ENCODE measurements at places on chromosomes 2 and 18.

GRCh38 chr2:102005989-102006885, 14.5 kb downstream of the IL1R2 start:
- peak; percentile 22 for DNase-seq

DNA sequence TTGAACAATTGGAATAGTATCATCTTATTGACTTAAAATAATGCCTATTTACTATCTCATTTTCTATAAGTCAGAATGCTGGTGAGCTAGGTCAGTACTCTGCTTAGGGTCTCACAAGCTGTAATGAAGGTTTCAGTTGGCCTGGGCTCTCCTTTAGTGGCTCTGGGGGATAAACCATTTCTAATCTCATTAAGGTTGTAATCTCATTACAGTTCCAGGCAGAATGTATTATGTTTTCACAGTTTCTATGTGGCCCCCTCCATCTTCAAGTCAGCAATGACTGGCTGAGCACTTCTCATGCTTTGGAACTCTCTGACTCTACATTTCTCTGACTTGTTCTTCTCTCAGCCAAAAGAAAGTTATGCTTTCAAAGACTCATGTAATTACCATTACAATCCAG, 163.1 kb downstream of the CCDC178 start:
- no peak for DNase-seq

DNA sequence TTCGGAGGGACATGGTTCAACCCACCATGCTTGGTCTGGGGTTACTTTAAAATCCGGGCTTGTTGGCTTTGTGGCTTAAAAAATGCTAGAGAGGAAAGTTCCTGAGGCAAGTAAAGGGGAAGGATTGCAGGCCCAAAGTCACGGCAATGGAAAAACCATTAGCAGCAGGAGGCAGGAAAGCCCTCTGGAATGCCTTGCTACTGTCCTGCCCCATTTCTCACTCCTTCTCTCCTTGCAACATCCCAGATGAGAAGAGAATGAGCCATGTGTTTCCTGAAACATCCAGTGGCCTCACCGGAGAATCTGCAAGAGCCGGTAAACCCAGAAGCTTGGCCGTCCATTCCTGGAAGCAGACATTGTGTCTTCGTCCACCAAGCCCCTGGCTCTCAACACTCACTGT, 97.4 kb upstream of the LCLAT1 start:
- no peak for DNase-seq

DNA sequence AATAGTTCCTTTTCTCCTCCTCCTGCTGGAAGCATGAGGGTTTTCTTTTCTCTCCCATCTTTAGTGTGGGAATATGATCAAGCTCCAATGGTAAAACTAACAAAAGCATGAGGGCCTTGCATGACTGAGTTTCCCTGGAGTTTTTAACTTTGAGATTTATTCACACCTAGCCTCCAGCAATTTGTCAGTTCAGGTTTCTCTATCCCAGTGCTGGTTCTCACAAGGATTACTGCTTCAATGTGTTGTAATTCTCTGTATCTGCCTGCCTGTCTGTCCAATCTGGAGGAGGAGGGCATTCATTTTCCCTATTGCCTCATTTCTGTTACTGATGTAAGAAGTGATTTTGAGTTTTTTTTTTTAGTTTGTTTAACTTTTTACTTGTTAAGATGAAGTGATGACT, 57.6 kb upstream of the RPRM start:
- no peak for DNase-seq

- no peak for DNase-seq
Measured at GRCh38 chr2:120825370-120826259, 89.9 kb downstream of the GLI2 start.

DNA sequence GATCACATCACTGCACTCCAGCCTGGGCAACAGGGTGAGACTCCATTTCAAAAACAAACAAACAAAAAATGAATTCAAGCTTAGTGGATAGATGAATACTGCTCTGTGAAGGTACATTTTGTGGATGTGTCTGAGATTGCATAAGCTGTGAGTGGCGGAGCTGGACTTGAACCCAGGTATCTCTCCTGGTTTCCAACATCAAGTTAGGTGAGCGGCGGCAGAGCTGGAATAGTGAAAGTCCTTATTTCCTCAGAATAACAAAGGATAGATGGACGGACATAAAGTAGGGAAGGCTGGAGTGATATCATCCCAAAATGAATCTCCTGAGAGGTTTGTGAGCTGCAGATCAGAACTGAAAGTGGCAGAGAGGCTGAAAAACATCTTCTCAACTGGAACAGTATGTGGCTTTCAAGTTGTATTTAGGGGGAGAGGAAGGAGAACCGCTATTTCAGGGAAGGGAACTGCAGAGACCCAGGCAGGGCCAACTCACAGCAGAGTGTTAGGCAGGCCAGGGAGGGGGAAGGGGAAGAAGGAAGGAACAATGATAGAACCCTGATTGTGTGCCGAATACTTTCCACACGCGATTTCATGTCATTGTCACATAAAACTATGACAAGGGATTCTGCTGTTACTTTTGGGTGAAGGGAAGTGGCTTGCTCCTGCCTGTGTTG, 106.2 kb downstream of the LPIN1 start:
- no peak for DNase-seq

DNA sequence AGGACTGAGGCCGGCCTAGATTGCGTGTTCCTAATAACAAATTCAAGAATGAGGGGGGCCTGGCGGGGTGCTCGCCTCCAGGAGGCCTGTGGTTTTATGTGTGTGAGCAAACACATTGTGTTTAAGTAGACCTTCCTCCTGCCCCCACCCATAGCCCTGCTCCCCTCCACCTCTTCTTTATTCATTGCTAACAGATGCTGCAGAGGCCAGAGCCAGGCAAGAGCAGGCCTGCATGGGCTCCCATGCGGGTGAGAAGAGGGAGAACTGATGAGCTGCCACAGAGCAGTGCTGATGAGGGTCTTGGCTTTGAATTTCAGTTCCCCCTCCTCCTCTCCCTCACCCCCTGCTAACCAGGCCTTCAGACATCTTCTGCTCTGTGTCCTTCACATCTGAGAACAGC, 154.6 kb downstream of the OSR1 start:
- no peak for DNase-seq

DNA sequence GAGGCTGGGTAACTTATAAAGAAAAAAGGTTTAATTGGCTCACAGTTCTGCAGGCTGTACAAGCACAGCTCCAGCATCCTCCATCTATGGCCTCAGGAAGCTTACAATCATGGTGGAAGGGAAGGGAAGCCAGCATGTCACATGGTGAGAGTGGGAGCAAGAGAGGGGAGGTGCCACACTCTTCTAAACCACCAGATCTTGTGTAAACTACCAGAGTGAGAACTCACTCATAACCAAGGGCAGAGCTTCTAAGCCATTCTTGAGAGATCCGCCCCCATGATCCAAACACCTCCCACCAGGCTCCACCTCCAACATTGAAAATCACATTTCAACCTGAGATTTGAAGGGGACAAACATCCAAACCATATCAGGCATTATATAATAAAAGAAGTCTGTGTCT, 121.6 kb upstream of the CDC42EP3 start:
- DNase-seq: no peak

GRCh38 chr2:1455466-1455865, 42.2 kb downstream of the TPO start:
- no peak for DNase-seq

DNA sequence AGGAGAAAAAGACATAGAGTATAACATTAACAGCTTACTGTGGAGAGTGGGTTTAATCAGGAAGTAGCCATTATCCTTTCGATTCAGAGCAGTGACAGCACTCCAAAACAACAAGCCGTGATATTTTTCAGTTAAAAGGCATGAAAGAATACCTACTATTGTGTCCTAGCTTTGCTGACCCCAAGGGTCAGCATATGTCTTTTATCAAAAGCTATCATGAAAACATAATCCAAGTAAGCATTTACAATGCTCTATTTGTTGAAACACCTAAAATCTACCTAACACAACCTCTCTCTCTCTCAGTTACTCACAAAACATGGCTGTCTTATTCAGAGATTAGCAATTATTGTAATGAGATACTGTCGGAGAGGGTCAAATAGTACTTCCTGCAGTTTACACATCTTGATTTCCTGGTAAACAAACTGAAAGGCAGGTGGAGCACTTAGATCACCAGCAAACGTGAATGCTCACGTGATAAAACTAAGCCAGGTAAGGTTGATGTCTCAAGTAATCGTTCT, 100.0 kb downstream of the BAZ2B start:
- DNase-seq: no peak

GRCh38 chr2:152175012-152175367, 573 bp downstream of the STAM2 start:
- DNase-seq: no peak

DNA sequence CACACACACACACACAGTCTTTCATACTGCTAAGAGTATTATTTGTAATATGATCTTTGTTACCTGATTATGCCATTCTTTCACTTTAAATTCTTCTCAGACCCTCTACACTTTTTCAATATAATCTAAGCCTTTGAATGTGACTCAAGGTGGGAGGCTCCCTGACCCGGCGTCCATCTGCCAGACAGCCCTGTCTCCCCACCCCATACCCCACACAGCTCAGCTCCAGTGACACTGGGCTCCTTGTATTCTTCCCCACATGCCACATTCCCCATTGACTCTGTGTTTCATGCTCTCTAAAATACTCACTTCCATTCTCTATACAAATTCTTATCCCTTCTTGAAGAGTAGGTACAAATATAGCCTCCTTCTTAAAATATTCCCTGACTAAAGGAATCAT, 442.2 kb downstream of the TGIF1 start:
- no peak for DNase-seq

- DNase-seq: no peak
Measured at GRCh38 chr2:16633621-16634430, 31.8 kb downstream of the CYRIA start.

- no peak for DNase-seq
Measured at GRCh38 chr18:50709193-50709592, 110.6 kb downstream of the MRO start.

DNA sequence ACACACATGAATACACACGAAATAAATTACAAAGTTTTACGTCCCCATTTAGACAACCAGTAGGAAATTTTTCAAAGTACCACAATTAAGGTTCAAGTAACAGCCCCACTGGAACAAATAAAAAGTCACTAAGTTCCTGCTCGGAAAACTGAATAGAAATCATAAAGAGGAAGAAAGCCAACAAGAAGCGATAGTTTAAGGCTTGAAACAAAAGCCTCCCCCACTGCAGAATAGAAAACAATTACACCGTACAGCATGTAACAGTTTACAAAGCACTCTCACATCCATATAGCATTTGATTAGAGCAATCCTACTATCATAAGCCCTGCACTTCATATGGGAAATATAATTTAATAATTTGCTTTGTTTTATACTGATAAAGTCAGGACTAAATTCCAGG, 15.5 kb downstream of the KLF7 start:
- no peak for DNase-seq

GRCh38 chr2:141329964-141330363, 800.9 kb downstream of the LRP1B start:
- DNase-seq: no peak

GRCh38 chr18:78975699-78976335, 3.8 kb upstream of the SALL3 start:
- DNase-seq: no peak

DNA sequence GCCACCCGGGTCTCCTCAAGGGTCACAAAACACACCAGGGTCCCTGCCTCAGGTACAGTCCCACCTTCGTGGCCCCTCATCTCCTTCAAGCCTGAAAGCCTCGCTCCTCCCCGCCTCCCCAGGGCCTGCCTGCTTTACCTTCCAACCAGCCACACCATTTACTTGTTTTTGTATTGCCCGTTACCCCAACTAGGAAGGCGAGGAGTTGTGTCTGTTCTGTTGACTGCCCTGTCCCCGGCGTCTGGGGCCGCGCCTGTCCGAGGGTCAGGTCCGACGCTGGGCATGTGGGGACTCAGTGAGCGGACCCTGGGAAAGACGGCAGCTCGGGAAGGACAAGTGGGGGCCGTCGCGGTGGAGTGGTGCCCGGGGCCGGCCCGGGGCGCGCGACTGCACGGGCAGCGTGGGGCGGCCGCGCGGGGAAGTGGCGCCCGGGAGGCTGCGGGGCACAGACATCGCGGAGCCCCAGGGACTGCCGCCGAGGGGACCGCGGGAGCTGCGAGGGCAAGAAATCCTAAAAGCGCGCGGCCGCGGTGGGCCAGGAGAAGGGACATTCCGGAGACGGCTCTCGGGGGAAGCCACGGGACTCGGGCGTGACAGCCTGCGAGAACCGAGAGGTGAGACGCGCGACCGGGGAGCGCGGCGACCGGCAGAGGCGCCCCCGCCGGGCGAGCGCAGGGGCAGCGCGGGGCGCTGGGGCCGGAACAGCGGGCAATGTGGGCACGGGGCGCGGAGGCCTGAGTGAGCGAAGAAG, 797 bp upstream of the GRHL1 start:
- DNase-seq: peak; percentile 39

GRCh38 chr2:106117347-106117746, 76.8 kb downstream of the UXS1 start:
- no peak for DNase-seq

DNA sequence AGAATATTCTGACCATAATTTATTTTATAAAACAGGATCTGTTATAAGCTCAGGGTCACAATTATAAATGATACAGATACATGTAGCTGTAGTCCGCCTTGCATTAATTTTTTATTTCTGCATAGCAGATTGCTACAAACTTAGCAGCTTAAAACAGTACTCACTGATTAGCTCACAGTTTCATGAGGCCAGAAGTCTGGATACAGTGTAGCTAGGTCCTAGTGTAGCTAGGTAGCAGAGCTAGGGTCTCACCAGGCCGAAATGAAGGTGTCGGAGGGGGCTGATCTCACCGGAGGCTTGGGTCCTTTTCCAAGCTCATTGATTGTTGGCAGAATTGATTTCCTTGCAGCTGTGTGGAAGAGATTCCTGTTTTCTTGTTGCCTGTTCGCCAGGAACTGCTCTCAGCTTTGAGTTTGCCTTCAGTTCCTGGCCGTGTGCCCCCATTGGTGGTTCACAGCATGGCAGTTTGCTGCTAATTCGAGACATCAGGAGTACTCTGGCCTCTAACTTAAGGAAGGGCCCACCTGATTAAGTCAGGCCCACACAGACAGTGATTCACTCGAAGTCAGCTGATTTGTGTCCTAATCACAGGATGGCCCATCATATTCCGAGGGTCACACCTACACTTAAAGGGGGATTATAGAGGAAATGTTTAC, 18.4 kb downstream of the NAPG start:
- DNase-seq: no peak

DNA sequence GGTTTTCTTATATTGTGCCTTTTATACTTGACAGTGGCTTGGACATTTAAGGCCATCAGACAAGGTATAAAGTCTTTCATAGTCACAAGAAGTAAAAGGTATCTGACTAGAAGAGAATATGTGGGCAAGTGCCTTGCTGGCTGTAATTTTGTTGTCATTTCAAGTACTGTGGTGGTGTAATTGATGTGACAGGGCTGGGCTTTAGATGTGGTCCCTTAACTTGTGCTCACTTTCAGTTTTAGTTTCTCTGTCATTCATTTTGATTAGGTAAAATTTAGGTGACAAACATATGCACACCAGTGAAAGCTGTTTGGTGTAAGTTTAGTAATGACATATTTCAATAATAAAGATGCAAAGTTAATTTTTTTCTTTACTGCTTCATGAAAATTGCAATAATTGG, 31.2 kb upstream of the TBR1 start:
- DNase-seq: no peak

DNA sequence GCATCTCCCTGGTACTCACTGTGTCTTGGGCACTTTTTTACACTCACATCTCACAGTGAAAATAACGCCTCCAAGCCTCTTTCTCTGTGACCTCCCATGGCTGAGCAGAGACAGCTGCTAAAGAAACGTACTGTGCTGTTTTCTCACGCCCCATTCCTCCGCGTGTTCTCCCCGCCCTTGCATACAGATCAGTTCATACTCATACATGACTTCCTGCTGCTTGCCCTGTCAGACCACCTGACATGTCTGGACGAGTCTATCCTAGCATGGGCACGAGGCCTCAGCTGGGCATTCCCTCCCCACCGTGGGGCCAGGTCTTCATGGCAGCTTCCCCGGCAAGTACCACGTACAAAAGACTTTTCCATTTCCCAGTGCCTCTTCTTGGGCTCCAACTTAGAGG, 21.2 kb upstream of the IL1A start:
- no peak for DNase-seq

Measured in activated T-cell treated with anti-CD3 and anti-CD28 coated beads, Interleukin-2, amount 50 U/mL, for 4 hours (primary cell).